NCI-H1417 (cell line): ENCODE measurements at places on chromosomes 5 and 9.
A peak's percentile ranks its signal among the peaks of the same experiment; 100 is the strongest.

GRCh38 chr5:9381464-9381863, 164.4 kb downstream of the SEMA5A start:
- DNase-seq: no peak

GRCh38 chr5:36683821-36684434, 77.5 kb downstream of the SLC1A3 start:
- no peak for DNase-seq

- peak; percentile 5 for DNase-seq
Measured at GRCh38 chr9:546797-547223, 294.7 kb upstream of the DMRT1 start.

- no peak for DNase-seq
Measured at GRCh38 chr9:129869585-129870501, 34.6 kb downstream of the USP20 start.

GRCh38 chr9:134052941-134053340, 14.9 kb downstream of the BRD3 start:
- no peak for DNase-seq

DNA sequence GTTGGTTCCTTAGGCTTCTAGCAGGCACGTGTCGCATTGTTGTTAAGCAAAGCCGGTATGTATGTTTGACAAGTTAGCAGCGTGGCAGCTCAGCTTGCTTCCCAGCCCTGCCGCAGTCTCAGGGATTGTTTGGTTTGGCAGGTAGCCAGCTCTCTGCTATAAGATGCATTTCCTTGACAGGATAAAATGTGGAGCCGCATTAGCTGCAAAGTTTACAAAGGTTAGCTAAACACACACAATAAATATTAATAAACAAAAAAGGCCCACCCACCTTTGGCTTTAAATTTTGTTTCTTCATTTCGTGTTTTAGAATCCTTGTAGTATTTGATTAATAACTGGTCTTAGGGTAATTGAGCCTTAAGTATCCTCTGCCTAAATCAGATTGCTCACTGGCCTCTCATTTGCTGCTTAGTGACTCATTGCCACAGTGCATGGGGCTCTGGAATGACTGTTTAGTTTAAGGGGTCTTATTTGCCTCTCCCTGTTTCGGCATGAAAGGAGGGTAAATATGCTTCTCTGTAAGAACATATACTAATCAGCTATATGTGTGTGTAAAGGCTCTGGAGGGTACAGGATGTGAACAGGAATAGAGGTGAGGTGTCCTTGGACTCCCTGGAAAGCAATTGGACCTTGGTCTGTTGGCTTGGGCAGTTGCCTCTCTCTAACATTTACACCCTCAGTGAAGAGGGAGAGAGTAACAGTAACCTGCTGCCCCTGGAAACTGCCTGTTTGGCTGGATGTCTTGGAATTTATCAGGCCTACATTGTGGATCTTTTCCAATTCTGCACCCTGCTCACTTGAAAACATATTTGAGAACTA, 122.0 kb downstream of the GDNF start:
- DNase-seq: peak; percentile 94

GRCh38 chr5:176131771-176132170, 106.5 kb upstream of the SIMC1 start:
- DNase-seq: no peak

GRCh38 chr5:157563929-157564716, 11.5 kb downstream of the ADAM19 start:
- DNase-seq: no peak

GRCh38 chr9:76810377-76810957, 46.2 kb downstream of the PCA3 start:
- DNase-seq: peak; percentile 19

- no peak for DNase-seq
Measured at GRCh38 chr5:59829386-59829785, 64.1 kb downstream of the PDE4D start.

DNA sequence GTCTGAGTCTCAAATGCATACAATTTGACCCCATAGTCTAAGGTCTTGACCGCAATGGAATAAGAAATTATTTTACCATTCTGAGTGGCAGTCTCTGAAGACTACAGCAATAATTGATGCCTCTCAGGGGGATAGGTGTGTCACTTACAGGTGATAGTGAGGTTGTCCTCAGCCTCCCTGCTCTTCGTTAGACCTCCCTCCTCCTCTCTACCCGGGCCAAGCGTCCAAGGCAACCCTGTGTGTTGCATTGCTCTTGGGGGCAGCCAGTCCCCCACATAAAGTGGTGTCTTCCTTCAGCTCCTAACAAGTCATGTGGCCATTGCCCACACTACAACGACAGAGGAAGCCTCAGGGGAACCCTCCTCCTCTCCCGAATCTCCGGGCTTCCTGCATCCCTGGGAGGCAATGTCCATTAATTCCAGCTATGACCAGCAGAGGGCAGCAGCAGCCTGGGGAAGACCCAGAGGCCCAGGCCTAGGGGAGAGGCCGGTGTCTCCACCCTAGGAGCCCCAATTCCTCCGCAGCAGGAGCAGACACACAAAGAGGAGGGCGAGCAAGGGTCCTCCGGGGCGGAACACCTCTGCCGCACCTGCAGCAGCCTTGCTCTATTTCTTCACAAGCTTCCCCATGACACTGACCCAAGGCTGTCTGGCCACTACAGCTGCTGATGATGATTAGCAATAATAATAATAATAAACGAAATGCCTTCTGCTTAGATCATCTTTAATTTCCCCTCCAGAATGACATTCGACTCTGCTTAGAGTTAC, 134.8 kb downstream of the KCNIP1 start:
- peak; percentile 59 for DNase-seq

DNA sequence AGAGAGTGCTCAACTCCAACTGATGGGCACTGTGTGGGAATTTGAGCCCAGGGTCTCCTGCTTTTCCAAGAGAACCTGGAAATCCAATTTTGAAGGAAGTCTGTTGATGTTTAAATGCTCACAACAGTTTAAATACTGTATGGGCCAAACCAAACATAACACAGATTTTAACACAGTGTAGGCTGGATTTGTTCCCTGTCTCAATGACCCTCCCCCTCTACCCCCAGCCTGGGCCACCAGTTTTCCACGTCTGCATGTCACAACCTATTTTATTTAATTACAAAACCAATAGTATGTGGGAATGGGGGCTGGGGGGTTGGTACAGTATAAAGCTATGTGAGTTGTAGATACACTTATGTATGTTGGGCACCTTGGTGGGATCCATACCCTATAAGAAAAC, 11.7 kb downstream of the PALM2AKAP2 start:
- no peak for DNase-seq

DNA sequence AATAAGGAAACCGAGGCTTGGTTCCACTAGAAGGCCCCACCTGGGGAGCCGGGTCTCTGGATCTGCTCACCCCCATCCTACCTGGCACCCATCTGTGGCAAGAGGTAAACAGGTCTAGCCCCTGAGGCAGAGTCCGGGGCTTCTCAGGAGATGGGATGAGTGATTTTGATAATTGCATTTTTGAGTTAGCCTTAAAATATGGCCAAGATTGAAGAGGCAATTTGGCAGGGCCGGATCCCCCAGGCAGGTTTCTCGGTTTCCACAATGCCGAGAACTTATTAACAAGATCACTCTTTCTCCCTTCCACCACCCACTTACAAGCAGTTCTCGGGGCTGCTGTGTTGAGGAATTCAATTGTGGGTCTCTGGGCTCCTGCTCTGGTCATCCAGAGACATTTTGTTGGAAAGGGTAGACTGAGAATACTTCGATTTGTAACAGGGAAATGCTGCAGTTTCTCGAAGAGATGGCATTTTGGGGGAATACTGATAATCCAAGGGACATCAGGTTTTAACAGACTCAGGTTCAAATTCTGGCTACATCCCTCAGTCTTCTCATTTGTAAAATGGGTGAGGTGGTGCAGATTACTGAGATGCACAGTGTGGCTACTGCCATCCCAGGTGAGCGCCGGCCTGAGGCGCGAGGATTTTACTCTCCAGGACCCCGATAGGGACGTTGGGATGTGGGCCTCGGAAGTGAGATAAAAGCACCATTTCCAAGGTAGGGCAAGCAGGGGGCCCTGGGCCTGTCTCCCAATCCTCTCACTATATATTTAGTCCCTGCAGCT, 194.2 kb downstream of the CDK5RAP2 start:
- no peak for DNase-seq
